ENCODE measurements at places on chromosomes 5 and 9.

DNA sequence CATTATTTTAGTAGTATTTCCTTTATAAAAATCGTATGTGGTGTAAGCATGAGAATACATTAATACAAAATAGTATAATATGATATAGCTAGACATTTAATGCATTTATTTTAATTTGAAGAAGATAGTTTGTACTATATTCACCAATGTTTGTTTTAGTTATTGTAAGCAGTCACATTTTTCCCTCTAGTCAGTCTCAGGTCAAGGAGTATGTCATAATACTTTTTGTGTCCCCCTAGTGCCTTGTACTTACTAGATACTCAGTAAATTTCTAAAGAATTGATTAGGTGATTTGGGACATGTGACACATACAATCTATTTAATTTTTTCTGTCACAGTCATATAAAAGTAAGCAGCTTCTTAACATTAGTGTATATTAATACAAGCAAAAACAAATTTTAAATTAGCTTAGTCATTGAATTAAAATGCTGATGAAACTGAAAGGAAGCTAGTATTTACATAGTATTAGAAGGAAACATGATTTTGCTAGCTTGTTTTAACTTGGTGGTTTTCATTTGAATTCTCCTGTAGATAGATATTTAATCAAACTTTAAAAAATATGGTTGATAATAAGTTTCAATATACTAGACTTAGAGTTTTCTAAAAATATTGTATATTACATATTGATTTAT, 242.2 kb downstream of the FER start:
- no peak for DNase-seq

GRCh38 chr5:148179234-148179824, 11.0 kb downstream of the SPINK14 start:
- DNase-seq: peak; percentile 41

- DNase-seq: no peak
Measured at GRCh38 chr9:113529336-113530009, 65.9 kb downstream of the RGS3 start.

GRCh38 chr9:33781736-33782135, 13.6 kb upstream of the PRSS3 start:
- DNase-seq: no peak

- no peak for DNase-seq
Measured at GRCh38 chr5:91144491-91145332, 238.4 kb downstream of the ARRDC3 start.

GRCh38 chr5:159764283-159765134, 151.8 kb upstream of the ADRA1B start:
- DNase-seq: no peak

DNA sequence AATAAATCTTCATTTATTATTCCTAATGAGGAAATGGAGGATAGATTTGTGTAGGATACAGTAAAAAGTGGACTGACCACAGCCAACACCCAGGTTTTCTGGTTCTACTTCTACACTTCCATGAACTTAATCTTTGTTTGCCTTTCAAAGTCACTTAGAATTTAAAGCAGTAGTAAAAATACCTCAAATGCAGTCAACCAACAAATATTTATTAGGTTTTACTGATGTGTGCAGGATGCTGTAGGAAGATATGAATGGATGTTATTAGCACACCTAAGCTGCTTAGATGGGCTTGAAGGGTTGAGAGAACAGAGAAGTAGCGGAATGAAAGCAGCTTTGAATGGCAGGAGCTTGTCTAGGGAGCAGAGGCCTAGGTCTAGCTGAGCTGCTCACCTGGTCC, 201.1 kb downstream of the PALM2AKAP2 start:
- DNase-seq: no peak

GRCh38 chr5:138640646-138641254, 65.5 kb upstream of the HSPA9 start:
- no peak for DNase-seq

GRCh38 chr5:42749020-42749419, 7.6 kb upstream of the CCDC152 start:
- no peak for DNase-seq

- peak; percentile 90 for DNase-seq
Measured at GRCh38 chr5:160165137-160166068, 46.2 kb upstream of the PWWP2A start.

GRCh38 chr5:10321882-10322281, 14.2 kb upstream of the CMBL start:
- DNase-seq: no peak

- no peak for DNase-seq
Measured at GRCh38 chr9:136625101-136626065, 37.3 kb upstream of the EGFL7 start.

- DNase-seq: peak; percentile 25
Measured at GRCh38 chr9:28212979-28213378, 639.7 kb upstream of the C9orf72 start.

- no peak for DNase-seq
Measured at GRCh38 chr9:117075636-117076035, 339.2 kb downstream of the ASTN2 start.

DNA sequence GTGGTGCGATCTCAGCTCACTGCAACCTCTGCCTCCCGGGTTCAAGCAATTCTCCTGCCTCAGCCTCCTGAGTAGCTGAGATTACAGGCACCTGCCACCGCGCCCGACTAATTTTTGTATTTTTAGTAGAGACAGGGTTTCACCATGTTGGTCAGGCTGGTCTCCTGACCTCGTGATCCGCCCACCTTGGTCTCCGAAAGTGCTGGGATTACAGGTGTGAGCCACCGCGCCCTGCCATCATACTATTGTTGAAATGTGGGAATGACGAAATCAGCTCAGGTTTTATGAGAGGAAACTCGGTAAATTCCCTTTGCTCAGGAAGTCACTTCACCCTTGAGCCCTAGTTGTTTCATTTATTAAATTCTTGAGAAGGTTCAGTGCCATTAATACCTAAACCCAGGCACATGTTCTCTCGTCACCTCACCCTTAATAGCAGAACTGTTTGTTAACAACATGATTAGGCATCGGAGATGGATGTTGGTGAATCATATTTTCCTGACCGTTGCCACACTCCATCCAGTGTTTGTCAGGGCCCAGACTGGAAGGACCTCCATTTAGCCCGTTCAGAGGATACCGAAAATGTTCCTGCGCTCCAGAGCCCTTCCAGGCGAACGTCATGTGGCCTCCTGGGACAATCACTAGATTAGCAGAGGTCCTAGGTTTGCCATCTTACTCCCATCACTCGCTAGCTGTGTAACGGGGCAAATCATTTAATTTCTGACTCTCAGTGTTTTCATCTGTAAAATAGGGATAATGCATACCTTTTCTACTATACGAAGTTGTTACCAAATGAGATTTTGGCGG, 20.0 kb upstream of the CREBRF start:
- no peak for DNase-seq

GRCh38 chr5:151870820-151871219, 53.8 kb downstream of the GLRA1 start:
- DNase-seq: peak; percentile 19

- DNase-seq: no peak
Measured at GRCh38 chr9:70519912-70520724, 105.7 kb upstream of the KLF9 start.

GRCh38 chr9:133509179-133510083, 15.3 kb downstream of the MYMK start:
- DNase-seq: no peak

- no peak for DNase-seq
Measured at GRCh38 chr9:38032266-38033110, 36.5 kb downstream of the SHB start.
